ENCODE measurements at places on chromosomes 7 and 10.

DNA sequence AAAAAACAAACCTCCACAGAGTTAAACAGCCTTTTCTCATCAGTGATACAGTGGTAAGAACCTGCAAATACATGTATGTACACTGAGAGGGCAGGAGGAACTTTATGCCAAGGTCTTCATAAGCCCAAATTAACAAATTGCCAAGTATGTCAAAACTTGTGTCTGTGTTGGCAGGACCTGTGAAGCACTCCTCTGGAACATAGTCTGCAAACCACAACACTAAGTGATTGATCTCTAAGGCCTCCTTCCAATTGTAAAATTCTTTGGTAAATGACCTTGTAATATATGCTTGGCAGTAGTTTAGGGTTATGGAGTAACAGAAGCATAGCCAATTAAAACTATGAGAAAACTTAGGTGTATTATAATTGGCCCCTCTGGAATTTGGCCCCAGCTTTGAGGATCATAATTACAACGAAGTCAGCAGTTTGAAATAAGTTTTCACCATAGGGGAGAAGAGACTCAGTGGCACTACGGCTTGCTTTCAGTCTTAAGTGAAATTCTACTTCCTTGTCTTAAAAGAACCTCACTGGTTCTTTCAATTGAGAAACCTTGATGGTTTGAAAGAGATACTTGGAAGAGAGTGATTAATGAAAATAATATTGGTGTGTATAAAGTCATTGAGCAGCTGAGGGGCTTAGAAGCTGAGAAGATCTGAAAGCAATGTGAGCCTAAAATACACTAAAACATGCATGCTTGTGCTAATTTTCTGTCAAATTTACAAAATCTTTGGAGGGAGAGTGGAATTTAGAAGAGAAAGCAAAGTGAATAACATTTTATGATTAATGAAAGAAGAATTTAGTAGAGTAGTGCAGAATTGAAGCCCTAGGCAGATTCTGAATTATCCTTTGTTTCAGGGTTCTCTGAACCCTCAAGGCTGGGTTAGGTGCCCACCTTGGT, 57.6 kb downstream of the CNNM2 start:
- no peak for DNase-seq

DNA sequence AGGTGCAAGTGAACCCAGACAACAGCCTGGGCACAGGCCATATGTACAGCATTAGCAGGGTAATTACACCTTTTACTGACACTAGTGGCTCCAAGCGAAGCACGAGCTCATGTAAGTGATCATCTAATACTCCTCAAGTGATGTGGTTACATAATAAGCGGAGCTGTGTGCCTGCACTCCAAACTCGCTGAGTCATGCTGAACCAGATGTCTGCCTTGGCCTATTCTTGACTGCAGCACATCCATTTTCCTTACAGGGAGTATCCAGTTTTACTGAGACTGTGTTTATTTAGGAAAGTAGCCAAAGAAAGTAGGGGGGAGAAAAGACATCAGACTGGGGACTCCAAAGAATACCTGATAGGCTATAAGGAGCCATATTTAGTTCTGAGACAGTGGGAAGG, 90.1 kb downstream of the GRM3 start:
- no peak for DNase-seq

DNA sequence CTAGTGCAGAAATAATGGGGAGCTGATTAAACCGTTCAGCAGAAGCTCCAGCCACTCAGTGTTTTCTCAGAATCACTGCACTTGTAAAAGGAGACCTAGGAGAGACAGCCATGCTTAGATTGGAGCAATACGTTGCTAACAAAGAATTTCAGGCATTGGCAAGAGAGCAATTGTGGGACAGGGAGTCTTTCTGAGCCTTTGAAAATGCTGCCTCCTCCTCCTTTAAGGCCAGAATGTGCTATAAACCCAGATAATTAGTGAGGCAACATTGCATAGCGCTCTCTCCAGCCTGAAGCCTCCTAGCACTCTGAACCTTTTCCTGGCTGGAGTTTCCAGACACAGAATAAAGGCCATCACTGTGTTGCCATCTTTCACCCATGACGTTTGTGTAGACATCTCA, 18.5 kb upstream of the PTPRN2 start:
- no peak for DNase-seq

- DNase-seq, result no peak
These were observed 32.9 kb upstream of the CRYGN start for GRCh38 chr7:151472644-151473380.

GRCh38 chr10:121617176-121617575, 18.9 kb upstream of the FGFR2 start:
- no peak for DNase-seq

GRCh38 chr10:77875730-77876129, 50.8 kb downstream of the DLG5 start:
- no peak for DNase-seq

GRCh38 chr10:124829447-124830115, 28.0 kb downstream of the ABRAXAS2 start:
- DNase-seq, result no peak

DNA sequence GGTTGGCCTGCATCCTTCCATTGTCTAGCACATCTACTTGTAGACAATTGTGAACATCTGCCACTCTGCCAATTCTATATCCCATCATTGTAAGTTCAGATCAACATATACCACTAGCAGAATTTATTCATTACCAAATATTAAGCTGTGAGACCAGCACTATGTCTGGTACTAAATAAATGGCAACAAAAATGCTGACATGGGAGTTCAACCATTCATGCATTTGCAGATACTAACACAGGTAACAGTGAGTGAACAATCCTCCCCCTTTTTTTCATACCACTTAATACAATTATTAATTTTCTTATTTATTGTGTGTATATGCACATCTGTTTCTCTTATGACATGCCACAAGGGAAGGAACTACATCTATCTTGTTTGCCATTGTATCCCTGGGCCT, 11.9 kb downstream of the POLR1F start:
- no peak for DNase-seq

DNA sequence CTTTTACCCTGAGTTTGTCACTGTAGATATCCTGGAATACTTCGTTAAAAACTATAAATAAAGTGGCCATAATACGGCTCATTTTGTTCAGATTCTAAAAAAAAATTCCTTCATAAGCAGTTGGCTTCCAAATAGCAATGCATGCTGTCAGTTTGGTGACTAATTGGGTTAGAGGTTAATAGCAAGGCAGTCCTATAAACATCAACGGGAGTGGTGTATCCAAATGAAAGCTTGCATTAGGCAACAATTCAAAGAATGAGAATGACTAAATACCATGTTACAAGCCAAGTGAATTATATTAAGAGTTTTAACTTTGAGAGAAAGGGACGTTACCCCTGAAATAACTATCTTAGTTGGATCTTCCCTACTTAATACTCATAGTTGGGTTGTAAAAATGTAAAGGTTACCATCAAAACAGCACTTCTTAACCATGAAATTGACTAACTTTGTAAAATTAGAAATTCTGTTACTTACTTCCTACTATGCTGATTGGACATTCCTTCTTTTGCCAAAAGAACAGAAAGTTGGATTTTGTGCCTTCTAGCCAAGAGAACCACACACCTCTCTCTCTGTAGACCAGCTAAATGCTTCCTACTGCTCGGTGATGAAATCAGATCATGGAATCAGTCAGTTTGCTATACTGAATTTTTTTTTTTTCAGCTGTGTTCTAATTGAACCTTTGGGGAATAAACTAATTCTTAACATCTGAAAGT, 98.0 kb downstream of the KAT6B start:
- no peak for DNase-seq

DNA sequence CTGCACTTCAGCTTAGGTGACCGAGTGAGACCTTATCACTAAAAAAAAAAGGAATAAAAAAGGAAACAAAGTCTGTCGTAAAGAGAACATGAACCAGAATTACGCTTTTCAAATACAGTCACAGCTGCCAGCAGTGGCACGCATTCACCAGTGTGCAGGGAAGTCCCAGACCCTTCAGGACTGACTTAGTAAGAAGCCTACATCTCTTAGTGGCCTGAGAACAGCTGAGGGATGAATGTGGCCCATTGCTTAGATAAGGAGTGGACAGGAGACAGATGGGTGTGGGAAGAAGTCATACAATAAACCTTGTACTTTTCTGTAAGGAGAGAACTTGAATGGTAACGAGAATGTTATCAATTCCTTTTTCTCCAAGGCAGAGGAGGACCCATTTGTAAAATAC, 178.5 kb downstream of the JCAD start:
- no peak for DNase-seq

GRCh38 chr10:50577681-50578350, 45.9 kb downstream of the SGMS1 start:
- no peak for DNase-seq

DNA sequence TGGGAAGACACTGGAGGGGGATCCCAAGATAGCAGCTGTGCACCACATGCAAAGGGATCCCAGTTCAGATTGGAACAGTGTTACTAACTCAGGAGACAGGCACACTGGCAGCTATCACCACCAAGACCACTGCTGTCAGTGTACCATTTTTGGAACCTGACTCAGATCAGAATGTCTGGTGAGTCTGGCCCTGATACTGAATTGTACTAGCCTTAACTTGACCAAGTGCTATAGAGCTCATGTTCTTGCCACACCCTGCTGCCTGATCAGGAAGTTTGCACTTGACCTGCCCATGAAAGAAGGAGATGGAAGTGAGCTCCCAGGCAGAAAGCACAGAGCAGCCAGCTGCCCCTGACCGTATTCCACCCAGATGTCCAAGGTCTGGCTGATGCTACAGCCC, 4.8 kb upstream of the PRRT4 start:
- no peak for DNase-seq

DNA sequence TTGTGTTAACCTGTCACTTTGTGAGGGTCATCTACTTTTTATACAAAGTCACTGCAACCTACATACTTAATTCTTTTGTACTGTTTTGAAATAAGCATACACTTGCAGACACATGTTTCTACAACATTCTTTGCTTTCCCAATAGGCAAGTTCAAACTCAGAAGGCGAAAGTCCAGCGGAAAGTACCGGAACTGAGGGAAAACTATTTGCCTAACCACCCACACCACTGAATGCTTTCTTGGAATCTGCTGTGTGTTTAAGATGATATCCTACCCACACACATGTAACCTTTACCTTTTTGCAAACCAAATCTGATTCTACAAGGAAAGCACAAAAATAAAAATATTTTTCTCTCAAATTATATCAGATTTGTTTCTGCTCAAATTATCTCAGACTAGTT, 139.4 kb upstream of the AGR3 start:
- no peak for DNase-seq

DNA sequence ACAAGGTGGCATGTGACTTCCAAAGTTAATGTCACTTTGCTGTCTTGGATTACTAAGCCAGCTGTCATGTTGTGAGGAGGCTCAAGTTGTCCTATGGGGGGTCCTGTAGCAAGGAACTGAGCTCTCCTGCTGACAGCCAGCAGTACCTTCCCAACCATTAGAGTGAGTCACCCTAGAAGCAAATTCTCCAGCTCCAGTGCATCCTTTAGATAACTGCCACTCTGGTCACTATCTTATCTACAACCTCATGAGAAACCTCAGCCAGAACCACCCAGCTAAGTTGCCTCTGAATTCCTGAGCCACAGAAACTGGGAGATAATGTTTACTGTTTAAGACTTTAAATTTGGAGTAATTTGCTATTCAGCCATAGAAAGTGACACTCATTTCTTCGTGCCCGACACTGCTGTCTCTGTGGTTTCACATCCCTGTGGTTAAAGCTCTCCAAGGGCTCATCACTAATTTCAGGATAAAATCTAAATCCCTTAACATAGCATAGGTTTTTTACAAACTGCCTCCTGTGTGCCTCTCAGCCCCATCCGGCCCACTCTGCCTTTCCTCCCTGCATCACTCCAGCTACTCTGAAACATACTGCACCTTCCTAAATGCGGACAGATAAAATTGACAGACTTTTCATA, 83.5 kb downstream of the PRR15 start:
- DNase-seq, result no peak

- no peak for DNase-seq
These were observed 96.0 kb upstream of the JCAD start for GRCh38 chr10:30155401-30155800.

DNA sequence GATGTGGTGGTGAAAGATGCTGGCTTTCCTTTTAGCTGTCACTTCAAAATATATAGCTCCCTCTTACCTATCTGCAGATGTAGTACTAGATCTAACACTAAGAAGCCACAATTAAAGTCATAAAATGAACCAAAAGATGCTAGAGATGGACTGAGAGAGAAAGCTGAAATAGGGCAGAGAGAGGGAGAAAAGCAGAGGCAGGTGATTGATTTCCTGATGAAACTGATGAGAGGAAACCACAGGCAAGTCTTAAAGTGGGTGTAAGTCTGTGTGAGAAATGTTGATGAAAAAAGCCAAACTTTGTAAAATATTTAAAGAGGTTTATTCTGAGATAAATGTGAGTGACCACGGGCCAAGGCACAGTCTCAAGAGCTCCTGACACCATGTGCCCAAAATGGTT, 194.3 kb upstream of the MBL2 start:
- no peak for DNase-seq

- no peak for DNase-seq
These were observed 82.5 kb downstream of the TMEM168 start for GRCh38 chr7:112707655-112708054.

DNA sequence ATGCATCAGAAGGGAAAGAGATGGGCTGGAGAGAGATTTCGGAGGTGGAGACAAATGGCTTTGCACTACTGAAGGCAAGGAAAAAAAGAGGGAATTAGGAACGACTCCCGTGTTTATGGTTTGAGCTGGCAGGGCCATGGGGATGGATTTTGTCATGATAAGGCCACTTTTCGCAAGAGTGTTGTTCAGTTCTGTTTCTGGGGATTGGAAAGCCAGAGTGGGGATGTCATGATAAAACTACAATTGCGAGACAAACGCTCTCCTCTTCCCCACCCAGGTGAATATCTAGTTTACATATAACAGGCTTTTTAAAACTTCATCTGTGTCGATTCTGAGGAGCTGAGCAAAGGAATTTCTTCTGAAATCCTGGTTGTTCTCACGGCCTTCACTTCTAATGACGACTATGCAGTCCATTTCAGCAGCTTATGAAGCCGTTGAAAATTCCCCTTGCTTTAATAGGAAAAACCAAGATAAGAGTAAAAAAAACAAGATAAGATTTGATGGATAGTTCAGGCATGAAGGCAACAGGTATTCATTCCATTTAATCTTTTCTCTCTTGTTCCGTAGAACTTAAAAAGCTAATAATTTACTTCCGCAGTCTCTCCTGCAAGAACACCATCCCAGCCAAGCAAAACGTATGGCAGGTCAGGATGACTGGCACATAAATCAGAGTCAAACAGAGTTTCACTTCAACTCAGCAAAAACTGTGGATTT, 245.6 kb upstream of the PITRM1 start:
- DNase-seq, result no peak

DNA sequence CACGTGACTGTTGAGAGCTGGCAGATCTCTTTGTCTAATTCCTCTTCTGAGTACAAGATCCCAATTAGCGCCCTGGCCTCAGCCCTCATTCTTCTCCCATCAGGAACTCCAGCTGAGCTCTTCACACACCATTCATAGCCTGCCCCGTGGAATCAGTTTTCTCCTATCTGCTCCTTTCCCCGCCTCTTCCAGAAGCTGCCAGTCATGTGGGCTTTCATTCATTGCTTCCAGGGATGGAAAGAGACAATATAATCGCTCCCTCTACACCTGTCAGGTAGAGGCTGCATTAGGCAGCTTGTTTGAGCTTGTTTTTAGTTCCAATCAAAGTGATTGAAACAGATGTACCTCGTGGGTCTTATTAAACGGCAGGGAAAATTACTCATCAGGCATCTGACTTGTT, 515.8 kb downstream of the TYW1 start:
- DNase-seq, result no peak

Measured in NCI-H2107 (cell line).